ENCODE measurements at places on chromosomes 2 and 18. TPM values are rescaled to one million over a fixed set of nuclear protein-coding genes. Genes with fewer than 3 reads are reported as not detected.

The GCG gene
- not detected for total RNA-seq

The C2orf81 gene
- 8.6 TPM for total RNA-seq

The CD226 gene
- total RNA-seq: 2.6 TPM

The GALNT13 gene
- not detected for total RNA-seq

The LIMS4 gene
- 0.47 TPM for total RNA-seq

The NEU2 gene
- not detected for total RNA-seq

All from B cell (primary cell).